BJ (cell line): ENCODE measurements at places on chromosomes 3 and 15.

GRCh38 chr3:192260116-192261010 is 467.0 kb downstream of the FGF12 start:
- no peak for DNase-seq

- DNase-seq, result no peak
Measured at GRCh38 chr15:76209942-76210341, 101.3 kb downstream of the ETFA start.

GRCh38 chr3:178054471-178054870 is 481.8 kb upstream of the KCNMB2 start:
- DNase-seq, result no peak

- DNase-seq, result peak; percentile 3
Measured at GRCh38 chr3:17551333-17551732, 191.1 kb downstream of the TBC1D5 start.

DNA sequence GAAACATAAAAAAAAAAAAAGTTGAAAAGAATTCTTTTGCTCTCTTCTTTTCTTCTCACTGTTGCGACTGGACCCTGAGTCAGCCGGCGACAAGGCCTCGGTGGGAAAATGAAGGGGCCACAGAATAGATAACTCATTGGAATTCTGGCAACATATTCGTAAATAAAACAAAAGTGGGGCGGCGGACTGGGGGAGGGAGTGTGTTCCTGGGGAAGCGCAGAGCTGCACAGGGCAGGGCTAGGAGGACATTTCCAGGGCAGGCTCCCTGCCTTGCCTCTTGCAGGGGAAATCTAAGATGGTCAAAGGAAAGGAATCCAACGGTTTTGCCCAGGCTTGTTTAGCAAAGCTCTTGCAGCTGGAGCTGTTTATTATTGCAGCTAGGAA is 1042.8 kb upstream of the NR2F2 start:
- DNase-seq, result no peak

GRCh38 chr3:122315619-122316018 is 9.4 kb upstream of the CSTA start:
- no peak for DNase-seq

DNA sequence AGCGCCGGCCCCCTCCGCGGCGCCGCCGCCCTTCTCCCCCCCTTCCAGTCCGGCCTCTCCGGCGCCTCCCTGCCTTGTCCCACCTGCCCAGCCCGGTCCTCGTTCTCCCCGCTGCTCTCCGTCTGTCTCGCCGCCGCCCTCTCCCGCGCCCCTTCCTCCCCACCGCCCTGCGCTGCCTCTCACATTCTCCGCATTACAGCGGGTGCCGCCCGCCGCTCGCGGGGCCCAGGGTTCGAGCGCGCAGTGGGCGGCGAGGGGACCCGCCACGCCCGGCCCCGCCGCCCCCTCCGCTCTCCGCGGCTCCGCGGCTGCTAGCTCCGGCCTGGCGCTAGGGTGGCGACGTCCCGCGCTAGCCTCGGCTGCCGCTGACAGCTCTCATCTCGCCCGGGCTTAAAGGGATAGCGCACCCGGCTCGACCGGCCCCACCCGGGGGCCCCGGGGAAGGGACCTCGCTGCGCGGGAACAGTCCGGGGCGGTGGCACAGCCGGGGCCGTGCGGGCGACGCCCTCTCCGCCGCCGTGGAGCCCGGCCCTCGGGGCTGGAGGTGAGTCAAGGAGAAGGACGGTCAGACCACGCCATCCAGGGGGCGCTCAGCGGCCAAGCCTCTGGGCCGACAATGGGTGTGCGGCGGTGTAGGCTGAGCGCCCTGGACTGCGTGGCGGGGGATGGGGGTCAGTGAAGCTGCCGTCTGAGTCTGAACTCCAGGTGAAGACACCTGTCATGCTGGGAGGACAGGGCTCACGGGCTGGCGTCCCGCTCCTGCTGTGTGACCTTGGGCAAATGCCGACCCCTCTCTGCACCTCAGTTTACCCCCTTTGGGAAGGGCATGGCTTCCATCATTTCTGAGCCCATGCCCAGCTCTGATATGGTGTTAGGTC is 187.4 kb upstream of the LINGO1 start:
- no peak for DNase-seq

GRCh38 chr3:194714564-194714963 is 28.9 kb downstream of the FAM43A start:
- no peak for DNase-seq

GRCh38 chr3:36494461-36495109 is 114.3 kb downstream of the STAC start:
- DNase-seq, result peak; percentile 75

GRCh38 chr3:150905746-150906145 is 507 bp upstream of the MINDY4B start:
- DNase-seq, result no peak

DNA sequence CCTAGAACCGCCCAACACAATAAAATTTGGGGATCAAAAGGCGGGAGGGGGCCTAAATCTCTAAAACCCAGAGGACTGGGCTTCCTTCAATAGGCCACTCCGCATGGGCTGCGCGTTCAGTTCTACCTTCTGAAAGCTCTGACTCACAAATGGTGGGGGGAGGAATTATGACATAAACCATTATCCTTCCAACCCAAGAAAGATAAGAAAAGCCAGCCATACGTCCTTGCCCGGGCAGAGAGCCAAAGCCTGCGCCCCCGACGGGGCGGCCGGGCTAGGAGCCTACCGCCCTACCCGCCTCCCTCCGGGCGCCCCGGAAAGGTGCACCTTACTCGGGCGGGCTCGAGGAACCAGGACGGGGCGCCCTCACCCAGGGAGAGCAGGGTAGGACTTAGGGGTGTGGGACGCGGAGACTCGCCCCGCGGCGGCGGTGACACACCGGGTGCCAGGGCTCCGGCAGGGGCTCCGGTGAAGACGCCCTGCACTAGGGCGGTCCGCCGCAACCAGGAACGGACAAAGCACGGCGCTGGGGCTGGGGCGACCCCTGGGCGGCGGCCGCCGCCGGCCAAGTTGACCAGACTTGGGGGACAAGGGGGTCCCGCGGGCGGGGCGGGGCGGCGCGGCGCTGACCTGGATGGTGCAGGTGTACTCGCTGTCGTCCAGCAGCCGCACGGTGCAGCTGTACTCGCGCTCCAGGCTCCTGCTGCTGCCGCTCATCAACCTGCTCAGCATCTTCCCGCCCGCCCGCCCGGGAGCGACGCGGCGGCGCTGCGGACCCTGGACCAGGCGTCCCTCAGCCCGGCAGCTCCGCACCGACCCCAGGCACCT is 534 bp downstream of the FRMD5 start:
- DNase-seq, result no peak

- no peak for DNase-seq
Measured at GRCh38 chr15:31867536-31868442, 162.5 kb upstream of the CHRNA7 start.

GRCh38 chr3:194756791-194757325 is 71.2 kb downstream of the FAM43A start:
- no peak for DNase-seq

DNA sequence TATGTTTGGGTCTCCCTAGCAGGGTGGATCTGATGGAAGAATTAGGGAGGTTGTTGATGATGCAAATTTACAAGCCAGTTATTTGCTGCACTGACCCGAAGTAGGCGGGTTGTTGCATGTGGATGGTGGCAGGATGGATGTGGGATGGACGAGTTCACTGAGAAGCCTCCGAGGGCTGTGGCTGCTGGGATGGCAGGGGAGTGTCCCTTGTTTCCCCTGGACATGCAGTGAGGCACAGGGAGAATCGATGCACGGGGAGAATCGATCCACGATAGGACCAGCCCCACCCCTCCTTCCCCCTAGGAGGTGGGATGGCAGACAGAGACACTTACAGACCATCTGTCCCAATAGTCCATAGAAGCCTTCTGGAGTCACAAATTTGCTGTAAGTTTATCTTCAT is 31.0 kb upstream of the KLF13 start:
- DNase-seq, result no peak

DNA sequence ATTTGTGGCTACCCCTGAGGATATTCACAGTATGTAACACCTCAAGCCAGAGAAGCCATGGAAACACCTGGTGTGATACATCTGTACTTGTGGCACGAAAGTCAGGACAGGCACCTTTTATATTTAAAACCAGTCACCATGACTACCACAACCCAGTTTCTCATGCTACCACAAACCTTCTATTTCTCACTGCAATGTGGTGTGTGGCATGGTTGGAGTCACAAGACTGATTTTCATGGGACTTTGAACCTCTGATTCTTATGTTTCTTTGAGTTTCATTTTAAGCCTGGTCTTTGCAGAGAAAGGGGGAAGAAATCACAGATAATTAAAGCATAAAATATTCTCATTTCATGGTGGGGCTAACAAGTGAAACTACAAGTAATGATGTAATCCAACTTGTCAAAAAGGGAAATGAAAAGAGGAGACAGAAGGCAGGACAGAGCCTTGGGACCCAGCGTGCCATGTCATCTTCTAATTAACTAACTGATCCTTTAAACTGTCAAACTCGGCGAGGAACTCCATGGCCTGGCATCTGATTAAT is 175.9 kb downstream of the PDZRN3 start:
- DNase-seq, result no peak

GRCh38 chr3:17840651-17841050 is 98.2 kb upstream of the TBC1D5 start:
- no peak for DNase-seq

- no peak for DNase-seq
Measured at GRCh38 chr3:43316783-43317460, 30.6 kb downstream of the SNRK start.

DNA sequence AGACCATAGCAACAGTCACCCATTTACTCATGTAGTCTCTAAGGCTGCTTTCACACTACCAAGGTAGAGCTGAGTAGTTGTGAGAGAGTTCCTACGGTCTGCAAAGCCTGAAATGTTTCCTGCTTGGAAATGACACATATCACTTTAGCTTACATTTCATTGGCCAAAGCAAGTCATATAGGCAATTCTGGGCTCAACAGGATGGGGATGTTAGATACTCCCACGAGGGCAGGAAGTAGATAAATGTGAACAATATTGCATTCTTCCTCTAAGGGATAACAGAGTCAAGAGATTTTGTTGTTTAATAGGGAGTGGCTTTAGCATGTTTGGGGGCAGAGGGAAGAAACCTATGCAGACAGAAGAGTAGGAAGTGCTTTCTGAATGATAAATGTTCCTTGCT is 355.6 kb upstream of the THRB start:
- DNase-seq, result no peak

GRCh38 chr3:195260280-195260905 is 10.6 kb downstream of the XXYLT1 start:
- DNase-seq, result no peak

GRCh38 chr3:195110647-195111318 is 160.2 kb downstream of the XXYLT1 start:
- peak; percentile 55 for DNase-seq

DNA sequence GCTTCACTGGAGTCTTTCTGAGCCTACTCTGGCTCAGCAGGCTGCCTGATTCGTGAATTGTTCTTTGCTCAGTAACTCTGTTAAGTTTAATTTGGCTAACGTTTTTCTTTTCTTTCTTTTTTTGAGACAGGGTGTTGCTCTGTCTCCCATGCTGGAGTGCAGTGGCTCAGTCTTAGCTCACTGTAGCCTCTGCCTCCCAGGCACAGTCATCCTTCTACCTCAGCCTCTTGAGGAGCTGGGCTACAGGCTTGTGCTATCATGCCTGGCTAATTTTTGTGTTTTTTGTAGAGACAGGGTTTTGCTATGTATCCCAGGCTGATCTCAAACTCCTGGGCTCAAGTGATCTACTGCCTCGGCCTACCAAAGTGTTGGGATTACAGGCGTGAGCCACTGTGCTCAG is 165.0 kb downstream of the PEX5L start:
- no peak for DNase-seq

GRCh38 chr3:62373215-62373614 is at the start of gene FEZF2:
TSS of gene FEZF2 (minus strand) at chr3:62373550. CDS start at chr3:62372868, 682 bp downstream.
- DNase-seq, result no peak

DNA sequence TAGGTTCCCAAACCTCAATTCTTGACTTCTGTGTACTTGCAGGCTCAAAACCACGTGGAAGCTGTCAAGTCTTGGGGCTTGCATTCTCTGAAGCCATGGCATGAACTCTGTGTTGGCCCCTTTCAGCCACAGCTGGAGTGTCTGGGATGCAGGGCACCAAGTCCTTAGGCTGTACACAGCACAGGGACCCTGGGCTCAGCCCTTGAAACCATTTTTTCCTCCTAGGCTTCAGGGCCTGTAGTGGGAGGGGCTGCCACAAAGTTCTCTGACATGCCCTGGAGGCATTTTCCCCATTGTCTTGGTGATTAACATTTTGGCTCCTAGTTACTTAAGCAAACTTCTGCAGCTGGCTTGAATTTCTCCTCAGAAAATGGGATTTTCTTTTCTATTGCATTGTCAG is 135.4 kb downstream of the ATG7 start:
- DNase-seq, result no peak
